ENCODE measurements at places on chromosomes 6 and 20.
A peak's percentile ranks its signal among the peaks of the same experiment; 100 is the strongest.

DNA sequence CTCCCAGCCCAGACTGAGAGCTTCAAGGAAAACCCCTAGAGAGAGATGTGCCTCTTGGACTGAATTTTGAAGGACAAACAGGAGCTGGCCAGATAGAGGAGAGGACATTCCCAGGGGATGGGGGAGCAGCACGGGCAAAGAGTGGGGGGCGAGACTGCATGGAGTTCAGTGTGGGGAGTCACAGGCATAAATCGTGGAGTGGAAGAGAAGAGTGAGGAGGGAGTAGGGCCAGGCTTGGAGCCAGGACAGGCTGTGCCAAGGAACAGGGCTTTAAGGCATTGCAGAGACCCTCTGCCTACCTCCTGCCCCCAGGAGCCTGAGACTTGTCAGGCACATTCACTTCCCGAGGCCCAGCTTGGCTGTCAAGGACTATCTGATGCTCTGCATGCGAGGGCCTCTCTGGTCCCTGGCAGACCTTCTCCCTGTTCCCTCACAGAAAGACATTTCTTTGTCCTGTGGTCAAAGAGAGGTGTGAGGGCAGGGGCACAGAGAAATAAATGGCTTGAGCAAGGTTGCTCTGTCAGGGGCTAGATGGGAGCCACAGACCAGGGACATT is 5.2 kb upstream of the SLC22A7 start:
- DNase-seq, result no peak

GRCh38 chr6:137728386-137729349 is 138.4 kb upstream of the TNFAIP3 start:
- peak; percentile 17 for DNase-seq

DNA sequence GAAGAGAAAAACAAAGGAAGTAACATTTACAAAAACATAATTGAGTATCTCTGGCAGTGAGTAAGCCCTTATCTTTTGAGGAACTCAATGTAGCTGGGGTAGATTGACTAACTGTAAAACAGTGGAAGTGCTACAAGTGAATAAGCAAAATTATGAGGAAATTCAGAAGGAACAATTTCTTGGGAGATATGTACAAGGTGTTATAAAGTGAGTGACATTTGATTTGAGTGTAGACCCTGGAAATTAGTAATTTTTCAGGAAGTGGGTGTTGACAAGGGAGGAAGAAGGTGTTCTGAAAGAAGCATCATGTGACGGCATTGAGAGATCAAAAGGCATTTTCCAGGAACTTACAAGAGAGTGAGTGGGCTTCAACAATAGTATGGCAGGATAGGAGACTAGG is 22.2 kb downstream of the XRN2 start:
- no peak for DNase-seq

- no peak for DNase-seq
Measured at GRCh38 chr6:16704401-16705045, 56.7 kb downstream of the ATXN1 start.

- peak; percentile 75 for DNase-seq
Measured at GRCh38 chr20:62818592-62819493, 2.0 kb downstream of the COL9A3 start.

DNA sequence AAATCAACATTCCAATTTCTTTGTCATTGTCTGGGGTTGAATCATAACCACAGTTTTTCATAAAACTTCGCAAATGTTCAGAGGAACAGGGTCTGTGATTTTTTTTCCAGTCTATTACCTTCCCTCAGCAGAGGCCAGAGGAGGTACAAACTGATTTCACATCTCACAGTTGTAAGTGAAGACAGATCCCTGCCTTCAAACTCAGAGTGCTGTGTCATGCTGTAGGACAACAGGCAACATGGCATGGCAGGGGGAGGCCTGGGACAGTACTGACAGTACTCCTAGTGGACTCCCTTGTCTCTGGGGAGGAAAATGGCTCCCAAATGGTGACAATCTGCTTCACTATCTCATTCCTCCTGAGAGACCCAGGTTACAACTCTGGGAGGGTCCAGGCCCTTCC is 308.6 kb downstream of the CDC5L start:
- DNase-seq, result no peak

GRCh38 chr6:137121401-137121997 is 51.9 kb downstream of the IL22RA2 start:
- peak; percentile 5 for DNase-seq

DNA sequence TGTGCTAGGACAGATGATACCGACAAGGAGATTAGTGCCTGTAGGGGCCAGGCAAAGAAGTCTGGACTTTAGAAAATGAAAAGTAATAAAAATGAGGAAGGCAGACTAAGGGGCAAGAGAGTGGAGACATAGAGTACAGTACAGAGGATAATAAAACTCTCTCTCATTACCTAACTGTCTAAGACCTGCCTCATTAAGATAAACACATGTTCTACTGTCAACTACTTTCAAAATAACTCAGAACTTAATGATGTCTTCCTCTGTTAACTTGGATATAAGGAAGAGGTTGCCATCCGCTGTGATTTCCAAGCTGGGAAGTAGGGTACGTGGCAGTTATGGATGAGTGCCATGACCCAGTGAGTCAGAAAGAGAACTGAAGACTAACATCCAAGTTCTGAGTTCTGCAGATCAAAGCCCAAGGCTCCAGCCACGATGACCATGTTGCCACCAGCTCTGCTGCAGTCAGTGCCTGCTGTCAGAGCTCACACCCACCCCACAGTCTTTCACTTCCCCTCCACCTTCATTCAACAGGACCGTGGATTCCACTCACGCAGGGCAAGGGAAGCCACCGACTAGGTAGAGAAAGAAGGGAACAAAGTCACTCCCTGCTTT is 81.8 kb downstream of the KIF16B start:
- DNase-seq, result no peak

- peak; percentile 82 for DNase-seq
Measured at GRCh38 chr6:167495506-167496401, 170.9 kb downstream of the TTLL2 start.

DNA sequence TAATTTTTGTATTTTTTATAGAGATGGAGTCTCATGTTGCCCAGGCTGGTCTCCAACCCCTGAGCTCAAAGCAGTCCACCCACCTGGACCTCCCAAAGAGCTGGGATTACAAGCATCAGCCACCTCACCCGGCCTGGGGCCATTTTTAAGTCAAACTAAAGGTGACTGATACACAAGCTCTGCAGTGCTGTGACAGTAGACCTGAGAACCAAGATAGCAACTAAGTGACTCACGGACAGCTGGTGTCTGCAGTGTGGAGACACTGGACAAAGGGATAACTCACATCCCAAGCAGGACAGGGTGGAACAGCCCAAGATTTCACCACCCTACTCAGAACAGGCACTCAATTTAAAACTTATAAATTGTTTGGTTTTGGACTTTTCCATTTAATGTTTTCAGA is 402.5 kb downstream of the CD83 start:
- no peak for DNase-seq

GRCh38 chr6:109454496-109455436 is 806 bp downstream of the MICAL1 start:
- DNase-seq, result peak; percentile 64

DNA sequence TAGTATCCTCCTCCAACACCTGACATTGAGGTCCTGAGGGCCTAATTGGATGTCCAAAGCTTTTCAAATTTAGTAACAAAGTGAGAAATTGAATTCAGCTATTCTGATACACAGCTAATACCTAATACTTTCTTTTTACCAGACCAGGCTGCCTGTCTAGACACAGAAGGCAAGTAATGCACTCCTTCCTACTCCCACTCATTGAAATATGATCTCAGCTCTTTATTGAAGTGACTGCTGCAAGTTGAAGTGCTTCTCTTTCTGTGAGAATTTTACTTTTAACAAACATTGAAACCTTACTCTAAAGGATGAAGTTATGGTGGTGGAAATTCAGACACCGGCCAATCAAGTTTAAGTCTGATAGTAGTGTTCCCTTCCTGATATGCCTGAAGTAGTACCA is 90.8 kb upstream of the OGFRL1 start:
- DNase-seq, result no peak

DNA sequence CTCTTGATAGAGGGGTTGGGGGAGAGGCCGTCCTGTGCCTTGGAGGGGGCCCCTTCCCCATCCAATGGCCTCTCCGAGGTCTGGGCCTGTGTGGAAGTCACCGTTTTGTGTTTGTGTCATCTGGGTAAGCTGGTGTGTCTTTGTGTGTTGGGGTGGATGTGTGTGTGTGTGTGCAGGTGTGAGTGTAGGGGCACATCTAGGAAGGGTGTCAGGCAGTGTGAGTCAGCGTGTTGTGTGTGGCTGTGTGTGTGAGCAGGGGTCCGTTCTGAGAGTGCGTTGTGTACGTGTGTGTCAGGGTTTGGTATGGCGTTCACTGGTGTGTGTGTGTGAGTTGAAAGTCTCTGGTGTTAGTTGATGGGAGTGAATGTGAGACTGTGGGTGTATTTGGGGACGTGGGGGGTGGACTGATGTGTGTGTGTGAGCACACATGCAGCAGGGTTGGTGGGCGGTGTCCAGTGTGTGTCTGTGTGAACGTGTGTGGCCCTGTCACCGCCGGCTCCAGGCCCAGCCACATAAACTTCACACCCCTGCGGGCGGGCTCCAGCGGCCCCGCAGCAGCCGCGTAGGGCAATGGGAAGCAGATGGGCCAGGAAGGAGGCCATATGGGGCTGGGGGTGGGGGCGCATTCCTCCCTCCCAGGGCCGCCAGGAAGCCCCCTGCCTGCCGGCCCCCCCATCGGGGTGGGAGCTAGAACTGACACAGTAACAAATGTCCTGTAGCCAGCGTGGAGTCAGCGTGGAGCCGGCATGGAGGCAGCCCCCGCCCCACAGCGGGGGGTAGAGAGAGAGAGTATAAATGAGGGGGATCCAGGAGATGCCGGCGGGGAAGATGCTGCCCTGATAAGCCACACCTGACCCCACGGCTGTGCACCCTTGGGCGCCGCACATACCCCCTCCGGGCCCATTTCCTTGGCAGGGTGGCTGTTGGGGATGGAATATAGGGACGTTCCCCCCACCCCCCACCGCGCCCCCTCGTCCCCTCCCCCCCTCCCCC is 32.1 kb downstream of the SNAI1 start:
- DNase-seq, result no peak

DNA sequence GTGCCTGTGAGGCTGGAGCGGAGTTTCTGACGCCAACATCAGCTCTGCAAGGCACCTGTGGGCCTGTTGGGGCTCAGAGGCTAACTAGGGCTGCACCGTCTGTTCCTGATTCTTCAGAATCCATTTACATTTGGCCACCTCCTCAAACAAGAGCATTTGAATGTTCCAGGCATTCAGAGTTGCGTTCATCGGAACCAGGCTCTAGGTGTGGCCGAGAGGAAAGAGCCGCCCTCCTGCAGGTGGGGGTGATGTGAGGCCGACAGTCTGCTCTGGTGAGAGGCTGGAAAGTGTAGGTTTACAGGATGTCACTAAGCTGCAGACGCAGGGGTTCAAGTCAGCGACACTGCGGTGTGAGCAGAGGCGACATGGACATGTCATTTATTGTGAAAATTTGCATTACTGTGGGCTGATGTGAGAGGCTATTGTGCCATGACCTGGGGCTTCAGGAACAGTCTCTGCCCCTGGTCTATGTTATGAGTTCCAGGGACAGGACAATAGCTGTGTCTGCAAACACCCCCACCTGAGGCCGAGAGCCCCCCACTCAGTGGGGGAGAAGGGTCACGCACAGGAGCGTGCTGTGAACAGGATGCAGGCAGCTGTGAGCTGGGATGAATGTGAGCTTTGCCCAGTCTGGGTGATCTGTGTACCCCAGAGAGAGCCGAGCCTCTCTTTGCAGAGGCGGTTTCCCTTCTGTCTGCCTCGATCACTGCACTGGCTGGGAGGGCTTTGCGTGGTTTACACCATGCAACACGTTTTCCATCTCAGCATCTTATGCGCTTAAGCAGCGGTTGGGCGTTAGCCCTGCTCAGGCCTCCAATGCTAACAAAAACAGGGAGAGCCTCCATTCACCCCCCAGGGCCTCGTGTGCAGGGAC is 21.1 kb downstream of the SLCO4A1 start:
- DNase-seq, result no peak

DNA sequence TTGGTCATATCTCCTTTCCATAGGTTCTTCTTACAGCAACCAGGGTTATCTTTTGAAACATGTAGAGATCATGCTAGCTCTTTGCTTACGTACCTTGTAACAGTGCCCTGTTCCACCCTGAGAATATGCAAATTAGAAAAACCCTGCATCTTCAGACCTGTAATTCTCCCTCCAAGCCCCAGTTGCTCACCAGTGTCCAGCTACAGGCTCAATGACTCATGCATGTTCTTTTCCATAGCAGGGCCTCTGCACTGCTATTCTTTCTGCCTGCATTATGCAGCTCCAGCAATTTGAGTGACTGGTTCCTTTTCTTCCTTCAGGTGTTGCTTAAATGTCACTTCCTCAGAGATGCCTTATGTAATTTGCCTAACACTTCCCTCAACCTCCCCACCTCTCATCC is 636.2 kb downstream of the KHDRBS2 start:
- DNase-seq, result no peak
